ENCODE measurements at places on chromosomes 2 and 18.

GRCh38 chr2:17309741-17310339 is 208.4 kb downstream of the RAD51AP2 start:
- DNase-seq, result no peak

DNA sequence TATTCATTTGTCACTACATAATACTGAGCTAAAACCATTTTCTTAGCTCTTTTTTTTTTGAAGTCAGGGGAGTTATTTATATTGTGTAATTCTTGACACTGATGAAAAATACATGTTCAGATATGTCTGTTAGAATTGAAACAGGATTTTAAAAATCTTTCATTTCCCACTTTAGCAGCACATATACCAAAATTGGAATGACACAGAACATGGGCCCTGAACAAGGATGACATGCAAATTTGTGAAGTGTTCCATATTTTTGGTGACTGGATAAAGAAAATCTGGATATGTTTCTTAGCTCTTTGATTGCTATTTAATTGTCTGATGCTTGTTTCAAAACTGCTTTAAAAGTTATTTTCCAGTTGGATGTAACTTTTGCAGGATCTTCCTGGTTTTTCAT is 1963.9 kb upstream of the LRRTM1 start:
- no peak for DNase-seq

DNA sequence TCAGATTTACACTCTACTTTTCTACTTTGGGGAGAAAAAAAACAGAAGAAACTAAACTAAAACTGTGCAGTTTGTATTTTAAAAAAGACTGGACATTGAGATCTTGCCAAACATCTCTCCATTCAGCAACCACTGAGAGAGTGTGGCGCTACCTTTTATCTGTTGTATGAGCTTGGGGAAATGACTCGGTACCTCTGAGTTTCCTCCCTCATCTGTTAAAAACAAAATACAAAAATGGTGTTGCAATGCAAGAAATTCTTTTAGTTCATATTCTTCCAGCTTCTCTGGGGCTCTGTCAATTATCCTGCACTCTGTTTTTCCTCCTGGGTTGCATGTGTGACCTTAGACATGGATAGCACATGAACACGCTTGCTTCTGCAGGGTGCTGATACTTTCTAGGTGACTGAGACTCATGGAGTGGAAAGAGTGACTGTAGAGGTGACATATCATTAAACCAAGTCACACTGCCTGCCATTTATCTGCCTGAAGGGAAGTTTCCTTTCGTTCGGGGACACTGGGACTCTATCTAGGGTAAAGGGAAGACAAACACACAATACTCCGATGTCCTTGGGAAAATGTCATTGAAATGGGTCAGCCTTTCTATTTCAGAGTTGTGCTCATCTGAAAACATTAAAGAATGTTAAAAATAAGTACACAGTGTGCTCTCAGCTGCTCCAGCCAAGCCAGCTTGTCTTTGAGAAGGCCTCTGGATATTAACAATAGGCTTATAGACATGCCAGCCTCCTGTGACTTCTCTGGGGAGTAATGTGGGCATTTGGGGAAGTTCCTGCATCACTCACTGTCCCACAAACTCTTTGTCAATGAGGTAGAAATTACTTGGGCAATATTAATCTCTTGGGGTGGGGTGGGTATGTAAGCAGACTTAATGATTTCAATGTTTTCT is 91.4 kb downstream of the TRIB2 start:
- no peak for DNase-seq

GRCh38 chr2:15985531-15985930 is 45.2 kb downstream of the MYCN start:
- no peak for DNase-seq

DNA sequence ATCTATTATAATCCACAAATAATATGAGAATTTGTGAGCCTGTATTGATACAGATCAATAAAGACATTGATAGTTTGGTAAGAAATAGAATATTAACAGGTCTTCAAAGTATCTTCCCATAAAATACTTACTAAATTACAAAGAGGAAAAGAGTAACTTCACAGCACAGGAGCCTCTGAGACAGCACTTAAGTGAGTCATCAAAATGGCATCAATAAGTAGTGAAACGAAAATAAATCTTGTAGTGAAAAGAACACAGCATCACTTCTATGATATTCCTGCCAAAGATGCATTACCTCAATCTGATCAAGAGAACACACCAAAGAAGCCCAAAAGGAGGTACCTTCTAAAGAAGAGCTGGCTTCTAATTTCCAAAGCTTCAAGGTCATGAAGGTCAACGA is 116.4 kb downstream of the CBLN2 start:
- no peak for DNase-seq

DNA sequence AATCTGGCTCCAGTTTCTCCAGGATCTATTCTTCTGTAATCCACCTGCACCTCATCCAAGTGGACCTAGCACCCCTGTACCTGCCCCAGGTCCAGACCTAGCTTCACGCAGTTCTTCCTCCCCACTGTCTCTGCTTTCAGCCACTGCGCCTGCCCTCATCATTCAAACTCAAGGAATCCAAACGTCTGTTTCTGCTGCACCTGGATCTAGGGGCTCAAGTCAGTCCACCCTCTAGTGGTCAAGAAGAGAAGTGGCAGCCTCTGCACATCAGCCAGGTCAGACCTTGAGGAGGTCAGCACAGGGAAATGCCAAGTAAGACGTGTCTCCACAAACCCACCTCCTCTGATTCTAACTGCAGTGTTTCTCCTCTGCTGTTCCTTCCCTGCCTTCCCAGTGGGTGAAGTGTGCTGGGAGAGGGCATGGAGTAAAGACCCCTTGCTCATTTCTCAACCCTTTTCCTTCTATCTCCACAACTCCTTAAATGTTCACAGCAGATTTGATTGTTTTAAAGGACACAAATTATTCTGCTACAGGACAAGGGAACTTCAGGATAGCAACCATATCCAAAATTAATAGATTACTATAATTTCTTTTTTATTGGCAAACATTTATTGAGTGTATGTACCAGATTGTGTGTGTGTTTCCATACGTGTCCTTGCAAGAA is 8.6 kb upstream of the RNF152 start:
- peak; percentile 65 for DNase-seq

DNA sequence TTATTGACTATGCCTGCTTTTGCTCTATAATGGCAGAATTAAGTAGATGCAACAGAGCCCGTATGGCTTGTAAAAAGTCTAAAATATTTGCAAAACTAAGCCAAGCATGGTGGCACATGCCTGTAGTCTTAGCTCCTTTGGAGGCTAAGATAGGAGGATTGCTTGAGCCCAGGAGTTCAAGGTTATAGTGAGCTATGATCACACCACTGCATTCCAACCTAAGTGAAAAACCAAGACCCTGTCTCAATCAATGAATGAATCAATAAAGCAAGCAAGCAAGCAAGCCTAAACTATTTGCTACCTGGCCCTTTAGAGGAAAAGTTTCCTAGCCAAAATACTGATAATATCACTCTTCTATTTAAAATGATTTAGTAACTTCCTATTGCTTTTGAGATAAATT is 260.0 kb downstream of the OTX1 start:
- no peak for DNase-seq

DNA sequence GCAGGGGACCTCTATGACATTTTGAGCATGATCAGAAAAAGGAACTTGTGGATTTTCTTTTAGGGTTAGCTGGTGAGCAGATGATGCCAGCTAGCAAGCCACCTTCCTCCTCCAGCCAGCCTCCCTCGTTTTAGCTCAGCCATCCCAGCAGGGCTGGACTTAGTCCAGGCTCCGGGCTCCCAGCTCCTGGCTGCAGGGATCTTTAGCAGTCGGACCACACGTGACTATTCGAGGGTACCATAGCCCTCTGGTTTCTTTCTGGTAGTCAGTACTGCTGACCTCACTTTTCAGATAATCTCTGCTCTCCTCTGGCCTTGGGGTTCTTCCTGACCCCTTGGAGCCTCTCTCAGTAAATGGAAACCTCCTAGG is 31.8 kb downstream of the NCK2 start:
- no peak for DNase-seq

- DNase-seq, result no peak
Observed at GRCh38 chr18:72867746-72868584, at the start of gene NETO1. Gene NETO1, minus strand, starts transcription at chr18:72867987. Its CDS starts 696 bp downstream, at chr18:72867291.

- no peak for DNase-seq
Observed at GRCh38 chr2:42775186-42775585, 11.3 kb upstream of the OXER1 start.

DNA sequence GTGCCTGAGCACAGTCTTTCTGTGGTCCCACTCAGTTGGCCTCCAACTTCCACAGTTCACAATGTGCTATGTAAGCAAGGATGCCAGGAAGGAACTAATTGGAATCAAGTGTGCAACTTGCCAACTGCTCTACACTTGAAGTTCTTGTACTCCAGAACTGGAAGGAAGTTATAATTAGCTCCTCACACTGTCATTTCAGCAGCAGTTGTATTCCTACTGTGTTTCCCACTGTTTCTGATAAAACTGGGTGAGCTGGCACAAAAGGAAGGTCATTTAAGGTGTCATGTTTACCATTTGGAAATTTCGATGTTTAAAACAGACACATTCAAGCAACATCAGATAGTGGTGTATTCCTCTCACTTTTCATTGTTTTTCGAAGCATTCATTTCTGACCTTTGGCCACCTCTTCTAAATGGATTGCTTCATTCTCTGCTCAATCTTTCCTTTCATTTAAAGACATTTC is 84.2 kb downstream of the ANTXR1 start:
- no peak for DNase-seq

Data from ascending aorta (tissue), 2 donors.